Stimulated activated CD8-positive, alpha-beta memory T cell treated with anti-CD3 and anti-CD28 coated beads, Interleukin-4, amount 100 ng/mL, for 24 hours (primary cell): ENCODE measurements at places on chromosomes 5 and 9.

DNA sequence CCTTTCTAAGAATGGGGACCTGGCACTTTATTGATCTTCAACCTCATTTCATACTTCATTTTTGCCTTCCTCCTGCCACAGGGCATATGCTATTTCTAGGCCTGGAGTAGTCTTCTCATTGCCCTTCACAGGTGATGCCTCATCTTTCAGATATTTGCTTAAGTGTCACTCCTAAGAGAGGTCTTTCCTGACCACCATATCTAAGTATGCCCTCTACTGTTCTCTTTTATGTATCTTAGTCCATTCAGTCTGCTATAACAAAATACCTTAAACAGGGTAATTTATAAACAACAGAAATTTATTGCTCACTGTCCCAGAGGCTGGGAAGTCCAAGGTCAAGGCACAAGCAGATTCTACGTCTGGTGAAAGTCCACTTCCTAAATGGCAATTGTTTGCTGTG lies 99.1 kb downstream of the ADAMTS6 start:
- no peak for DNase-seq

DNA sequence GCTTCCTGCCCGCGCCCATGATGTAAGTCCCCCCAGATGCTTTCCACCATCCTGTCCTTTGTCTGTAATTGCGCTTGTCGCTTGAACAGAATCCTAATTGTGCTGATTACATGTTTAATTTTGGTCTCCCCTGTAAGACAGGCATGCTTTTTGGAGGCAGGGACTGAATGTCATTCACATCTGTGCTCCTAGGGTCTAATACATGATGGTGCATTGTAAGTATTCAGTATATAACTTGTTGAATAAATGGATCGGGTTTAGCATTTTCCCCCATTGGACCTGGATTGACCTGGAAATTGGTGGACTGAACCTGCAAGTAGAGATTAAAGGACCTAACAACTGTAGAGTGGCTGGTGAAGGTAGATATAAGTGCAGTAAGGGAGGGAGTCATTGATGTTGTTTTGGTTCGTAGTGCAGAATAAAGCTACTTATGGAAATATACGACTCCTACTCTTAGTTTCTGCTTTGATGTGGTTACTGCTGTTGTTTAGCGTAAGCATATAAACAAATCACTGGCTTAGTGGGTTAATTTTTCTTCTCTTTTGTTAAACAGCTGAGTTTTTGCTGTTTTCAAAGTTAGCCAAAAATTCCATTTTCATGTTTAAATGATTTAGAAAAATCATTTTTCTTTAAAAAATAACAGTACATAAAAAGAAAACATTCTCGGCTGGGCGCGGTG lies 57.3 kb downstream of the TRIO start:
- no peak for DNase-seq

GRCh38 chr9:85715587-85715986 lies 26.2 kb downstream of the AGTPBP1 start:
- no peak for DNase-seq

GRCh38 chr5:71631070-71631469 lies 43.9 kb downstream of the MCCC2 start:
- no peak for DNase-seq

GRCh38 chr5:174545926-174546325 lies 178.5 kb upstream of the MSX2 start:
- no peak for DNase-seq

- DNase-seq = no peak
Observed at GRCh38 chr5:139110526-139111168, 87.5 kb downstream of the SIL1 start.

GRCh38 chr9:80175286-80176150 lies 603.8 kb downstream of the TLE4 start:
- DNase-seq = no peak

DNA sequence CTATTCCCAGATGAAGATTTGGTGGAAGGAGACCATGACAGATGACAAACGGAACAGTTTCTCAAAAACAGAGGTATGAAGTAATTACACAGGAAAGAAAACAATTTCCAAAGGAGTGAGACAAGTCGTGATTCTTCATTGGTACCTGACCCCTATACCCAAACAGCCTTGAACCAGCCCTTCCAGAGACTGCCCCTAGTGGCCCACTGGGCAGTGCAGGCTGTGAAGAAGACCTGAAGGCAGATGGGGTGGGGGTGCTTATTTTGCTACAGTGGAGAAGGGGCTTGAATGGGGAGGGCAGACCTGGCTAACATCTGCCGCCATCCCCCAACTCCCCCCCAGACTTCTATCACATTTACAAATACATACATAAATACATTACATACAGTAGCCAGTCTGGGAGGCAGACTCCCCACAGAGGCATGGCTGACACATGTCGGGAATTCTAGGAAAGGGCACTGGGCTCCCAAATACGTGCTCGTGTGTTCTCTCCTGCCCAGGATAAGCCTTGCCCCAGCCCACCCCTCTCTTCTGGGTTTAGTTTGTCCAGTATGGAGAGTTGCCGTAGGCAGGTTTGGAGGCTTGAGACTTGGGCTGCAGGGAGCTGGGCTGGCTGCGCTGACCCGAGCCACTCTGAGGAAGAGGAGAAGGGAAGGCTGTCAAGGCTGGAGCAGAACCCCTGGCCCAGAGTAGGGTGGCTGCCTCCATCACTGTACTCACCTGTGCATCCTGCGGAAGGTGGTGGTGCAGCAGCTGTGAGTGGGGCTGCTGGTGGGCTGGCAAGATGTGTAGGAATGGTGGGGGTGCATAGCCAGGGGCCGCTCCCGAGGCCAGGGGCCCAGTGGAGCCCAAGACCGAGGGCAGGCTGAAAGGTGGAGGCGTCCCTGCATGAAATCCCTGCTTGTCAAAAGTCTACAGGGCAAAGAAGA lies 105.3 kb downstream of the UBE2R2 start:
- no peak for DNase-seq

GRCh38 chr9:36837431-36838405 lies 196.3 kb downstream of the PAX5 start:
- DNase-seq = no peak
